Tibial nerve (tissue), 4 donors: ENCODE measurements at places on chromosomes 5 and 9.

DNA sequence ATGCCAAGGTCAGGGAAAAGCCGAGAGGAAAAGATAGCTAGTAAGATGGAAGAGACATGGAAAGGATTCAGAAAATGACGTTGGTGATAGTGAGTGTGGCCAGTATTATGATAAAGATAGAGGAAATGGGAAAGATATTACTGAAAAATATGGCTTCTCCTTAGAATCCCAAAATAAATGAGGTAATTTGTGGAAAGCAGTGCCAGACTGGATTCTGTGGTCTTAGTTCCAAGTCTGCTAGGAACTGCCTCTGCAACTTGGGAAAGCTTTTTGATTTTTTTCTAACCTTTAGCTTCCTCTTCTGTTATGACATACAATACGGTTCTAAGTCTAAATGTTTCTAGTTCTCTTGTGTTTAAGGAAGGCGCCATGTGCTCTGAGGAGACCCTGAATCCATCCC is 54.2 kb downstream of the GRIA1 start:
- DNase-seq = no peak

GRCh38 chr5:55668356-55668755 is 43.8 kb downstream of the SLC38A9 start:
- no peak for DNase-seq

- DNase-seq = no peak
Observed at GRCh38 chr5:16690243-16690852, 73.6 kb upstream of the RETREG1 start.

DNA sequence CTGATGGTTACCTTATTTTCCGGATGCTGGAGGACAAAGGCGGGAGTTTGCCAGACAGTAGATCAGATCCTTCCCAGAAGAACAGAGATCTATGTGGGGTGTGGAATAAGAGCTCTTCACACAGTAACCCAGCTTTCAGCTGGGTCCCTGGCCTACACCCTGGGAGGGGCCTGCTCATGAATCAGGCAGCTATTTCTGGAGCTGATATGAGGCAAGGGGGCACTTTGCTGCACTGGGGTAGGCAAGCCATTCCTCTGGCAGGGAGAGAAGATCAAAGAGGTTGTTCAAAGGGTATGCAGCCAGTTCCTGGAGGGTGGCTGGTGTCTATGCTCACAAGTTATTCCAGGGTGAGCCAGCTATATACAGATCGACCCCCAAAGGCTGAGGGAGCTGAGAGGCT is 48.6 kb downstream of the CYSTM1 start:
- no peak for DNase-seq

DNA sequence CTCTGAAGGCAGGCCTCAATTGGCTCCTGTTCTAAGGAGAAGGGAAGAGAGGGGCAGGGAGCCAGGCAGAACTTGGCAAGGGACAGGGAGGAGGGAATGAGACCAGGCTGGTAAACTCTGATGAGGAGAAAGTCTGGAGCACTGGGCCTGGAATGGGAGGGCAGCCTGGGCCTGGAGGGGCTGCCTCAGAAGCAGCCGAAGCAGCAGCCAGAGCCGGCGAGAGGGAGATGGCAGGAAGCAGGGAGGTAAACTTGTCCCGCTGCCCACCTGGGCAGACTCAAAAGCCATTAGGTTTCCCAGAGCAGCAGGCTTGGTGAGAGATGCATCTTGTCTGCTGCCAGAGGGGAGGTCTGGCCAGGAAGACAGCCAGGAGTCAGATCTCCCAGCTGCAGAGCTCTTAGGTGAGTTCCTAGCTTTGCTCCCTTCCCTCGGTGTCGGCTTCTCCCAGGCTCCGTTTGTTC is 37.0 kb upstream of the CRB2 start:
- no peak for DNase-seq

- DNase-seq = no peak
Observed at GRCh38 chr5:84614906-84615305, 230.2 kb upstream of the EDIL3 start.

DNA sequence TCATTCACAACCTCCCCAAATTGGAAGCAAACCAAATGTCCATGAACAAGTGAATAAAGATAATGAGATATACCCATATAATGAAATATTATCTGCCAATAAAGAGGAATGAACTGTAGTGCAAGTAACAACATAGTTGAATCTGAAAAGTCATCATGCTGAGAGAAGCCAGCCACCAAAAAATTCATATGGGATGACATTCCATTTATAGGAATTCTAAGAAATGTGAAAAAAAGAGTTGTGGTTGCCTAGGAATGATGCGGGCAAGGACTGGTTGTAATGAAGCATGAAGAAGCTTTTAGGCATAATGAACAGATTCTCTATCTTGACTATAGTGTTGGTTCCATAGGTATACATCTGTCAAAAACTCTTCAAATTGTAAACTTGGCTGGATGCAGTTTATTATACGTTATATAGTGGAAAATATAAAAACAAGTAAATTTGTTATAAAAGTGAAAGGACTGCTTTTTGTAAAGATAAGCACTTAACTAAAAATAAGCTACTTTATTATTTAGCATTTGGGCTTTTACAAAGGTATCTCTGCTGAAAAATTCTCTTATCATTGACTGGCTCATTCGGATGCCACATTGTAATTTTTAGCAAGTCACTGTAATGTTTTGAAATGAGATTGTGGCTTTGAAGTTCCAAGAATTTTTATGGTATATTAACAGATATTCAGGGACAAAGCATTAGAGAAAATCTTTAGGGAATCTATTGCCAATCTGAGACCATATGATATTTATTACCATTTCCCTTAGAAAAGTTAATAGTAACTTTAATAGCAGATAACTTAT is 21.2 kb upstream of the TTC23L start:
- DNase-seq = no peak

DNA sequence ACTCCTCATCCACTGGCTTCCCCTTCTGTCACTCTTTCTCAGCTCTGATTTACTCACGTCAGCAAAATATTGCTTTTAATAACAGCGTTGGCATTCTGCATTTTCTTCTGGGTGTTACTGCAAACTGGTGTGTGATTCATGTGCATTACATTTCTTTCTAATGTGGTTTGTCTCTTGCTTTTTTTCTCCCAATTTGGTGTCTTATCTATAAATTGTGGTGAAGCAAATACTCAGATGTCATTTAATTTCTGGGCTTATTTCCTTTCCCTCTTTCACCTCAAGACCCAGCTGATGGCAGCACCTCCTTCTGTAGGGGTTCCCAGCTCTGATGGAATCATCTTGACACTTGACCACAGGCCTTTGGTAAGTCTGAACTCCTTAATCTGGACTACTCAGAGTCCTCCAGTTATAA is 180.7 kb upstream of the ZNF618 start:
- no peak for DNase-seq

DNA sequence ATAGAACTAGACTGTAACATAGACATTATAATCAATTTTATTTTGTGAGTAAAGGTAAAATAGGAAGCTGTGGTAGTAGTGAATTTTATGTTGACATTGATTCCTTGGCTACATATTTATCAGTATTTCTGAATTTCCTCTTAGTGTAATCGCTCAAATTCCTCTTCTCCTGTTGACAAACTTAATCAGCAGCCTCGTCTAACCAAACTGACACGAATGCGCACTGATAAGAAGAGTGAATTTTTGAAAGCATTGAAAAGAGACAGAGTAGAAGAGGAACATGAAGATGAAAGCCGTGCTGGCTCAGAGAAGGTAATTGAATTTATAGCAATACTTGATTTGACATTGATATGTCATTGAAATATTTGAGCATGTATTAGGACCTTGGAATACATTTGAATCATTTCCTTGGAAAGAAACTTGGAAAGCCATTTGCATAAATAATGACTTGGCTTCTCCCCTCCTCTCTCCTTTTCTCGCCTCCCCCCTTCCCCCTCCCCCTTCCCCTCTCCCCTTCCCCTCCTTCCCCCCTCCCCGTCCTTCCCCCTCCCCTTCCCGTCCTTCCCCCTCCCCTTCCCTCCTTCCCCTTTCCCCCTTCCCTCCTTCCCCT is 75.5 kb downstream of the GPBP1 start:
- DNase-seq = no peak

DNA sequence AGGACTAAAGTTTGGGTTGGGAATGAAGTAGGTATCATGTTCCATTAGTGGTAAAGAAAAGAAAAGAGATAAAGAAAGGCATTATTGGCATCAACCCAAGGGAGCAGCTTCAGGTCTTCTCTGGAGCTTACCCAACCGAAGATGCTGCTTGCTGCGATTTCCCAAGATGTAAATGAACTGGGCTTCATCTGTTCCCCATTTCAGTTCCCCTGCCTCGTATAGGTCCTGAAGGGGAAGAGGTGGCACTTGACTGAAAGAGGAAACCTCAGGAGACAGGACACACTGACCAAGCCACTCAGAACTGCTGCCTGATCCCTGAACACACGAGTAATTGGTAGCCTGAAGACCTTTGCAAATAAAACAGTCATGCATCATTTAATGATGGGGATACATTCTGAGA is 24.6 kb downstream of the ANXA6 start:
- no peak for DNase-seq

GRCh38 chr9:119522381-119522780 is 153.1 kb upstream of the BRINP1 start:
- no peak for DNase-seq

GRCh38 chr5:84597904-84598303 is 213.2 kb upstream of the EDIL3 start:
- DNase-seq = no peak

GRCh38 chr5:151258201-151258611 is 5.2 kb downstream of the GM2A start:
- no peak for DNase-seq

DNA sequence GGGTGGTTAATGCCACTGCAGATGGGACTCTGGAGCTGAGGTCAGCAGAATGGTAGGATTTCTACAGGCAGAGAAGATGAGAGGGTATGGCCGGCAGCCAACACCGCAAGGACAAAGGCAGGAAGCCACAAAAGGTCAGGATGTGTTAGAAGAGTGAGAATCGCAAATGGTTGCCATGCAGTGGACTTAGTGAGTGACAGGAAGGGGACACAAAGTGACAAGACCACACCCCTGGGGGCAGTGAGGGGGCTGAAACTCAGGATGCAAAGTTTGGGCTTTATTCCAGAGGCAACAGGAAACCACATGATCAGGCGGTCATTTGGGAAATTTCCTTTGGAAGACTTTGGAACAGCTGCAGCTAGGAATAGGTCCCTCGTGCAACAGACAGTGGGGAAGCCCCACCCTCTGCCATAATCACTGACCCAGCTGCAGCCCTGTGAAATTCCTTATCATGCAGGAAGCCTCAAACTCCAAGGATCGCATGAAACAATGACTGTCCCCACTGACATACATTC is 14.2 kb upstream of the CCDC180 start:
- peak; percentile 19 for DNase-seq

- no peak for DNase-seq
Observed at GRCh38 chr9:105850852-105851500, 156.6 kb downstream of the TMEM38B start.

GRCh38 chr9:31314241-31314640 is 1070.2 kb upstream of the ACO1 start:
- no peak for DNase-seq

DNA sequence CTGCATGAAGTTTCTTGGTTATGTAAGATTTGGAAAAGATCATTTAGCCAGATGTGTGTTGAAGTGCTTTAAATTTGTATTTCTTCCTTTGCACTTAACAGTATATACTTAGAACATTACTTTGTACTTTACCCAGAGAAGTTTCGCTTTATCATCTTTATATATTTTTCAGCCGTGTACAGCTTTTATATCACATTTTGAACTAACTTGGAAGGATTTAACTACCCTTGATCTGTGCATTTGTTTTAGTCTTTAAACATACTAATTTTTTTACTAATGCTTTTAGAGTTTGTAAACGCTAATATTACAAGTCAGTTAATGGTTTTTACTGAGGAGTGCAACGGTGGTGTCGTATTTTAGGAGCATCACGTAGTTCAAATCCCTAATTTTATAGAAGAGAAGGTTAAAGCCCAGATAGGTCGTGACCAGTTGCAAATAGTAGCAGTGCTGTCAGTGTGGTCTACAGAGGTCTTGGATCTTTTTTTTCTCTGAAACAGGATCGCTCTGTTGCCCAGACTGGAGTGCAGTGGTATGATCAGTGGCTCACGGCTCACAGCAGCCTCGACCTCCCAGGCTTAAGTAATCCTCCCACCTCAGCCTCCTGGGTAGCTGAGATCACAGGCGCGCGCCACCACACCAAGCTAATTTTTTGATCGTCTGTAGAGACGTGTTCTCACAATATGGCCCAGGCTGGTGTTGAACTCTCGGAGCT is 2.0 kb downstream of the MATR3 start:
- no peak for DNase-seq

- peak; percentile 66 for DNase-seq
Observed at GRCh38 chr9:134323741-134324358, 2.4 kb upstream of the RXRA start.

GRCh38 chr9:82164159-82164558 is 175.6 kb downstream of the SPATA31D1 start:
- DNase-seq = no peak

DNA sequence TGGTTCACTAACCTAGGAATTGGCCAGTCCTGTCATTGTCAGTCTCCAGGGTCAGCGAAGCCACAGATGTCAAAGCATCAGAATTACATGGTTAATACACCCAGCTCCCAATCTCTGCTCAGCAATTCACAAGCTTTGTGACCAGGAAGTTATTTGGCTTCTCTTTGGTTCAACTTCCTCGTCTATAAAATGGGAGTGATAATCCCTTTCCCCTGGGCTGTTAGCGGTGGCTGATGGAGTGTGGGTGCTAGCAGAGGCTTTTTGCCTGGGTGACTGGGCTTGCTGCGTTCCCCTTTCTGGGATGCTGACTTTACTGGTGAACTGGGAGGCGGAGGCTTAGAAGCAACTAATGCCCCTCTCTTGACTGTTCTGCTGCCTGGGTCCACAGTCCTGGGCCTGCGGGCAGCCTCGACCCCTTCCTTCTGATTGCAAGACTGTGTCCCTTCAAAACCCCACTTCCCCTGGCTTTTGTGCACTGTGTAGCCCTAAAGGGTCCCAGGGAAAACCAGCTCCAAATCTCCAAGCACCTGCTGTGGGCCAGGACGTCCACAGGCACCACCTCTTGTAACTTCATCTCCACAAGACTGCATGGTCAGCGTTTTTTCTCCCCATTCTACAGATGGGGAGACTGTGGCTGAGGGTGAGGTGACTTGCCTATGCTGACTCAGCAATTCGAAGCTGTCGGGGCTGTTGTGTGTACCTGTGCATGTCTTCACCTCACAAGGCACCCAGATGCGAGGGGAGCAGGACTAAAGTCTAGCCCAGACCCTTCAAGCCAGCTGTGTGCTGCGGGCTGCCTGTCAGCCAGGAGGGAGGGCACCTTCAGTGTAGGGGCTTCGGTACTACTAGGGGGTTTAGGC is 45.2 kb upstream of the NEURL1B start:
- no peak for DNase-seq

- DNase-seq = no peak
Observed at GRCh38 chr5:73974871-73975360, 348.9 kb downstream of the ARHGEF28 start.

- no peak for DNase-seq
Observed at GRCh38 chr5:173290477-173291131, 37.6 kb downstream of the STC2 start.

DNA sequence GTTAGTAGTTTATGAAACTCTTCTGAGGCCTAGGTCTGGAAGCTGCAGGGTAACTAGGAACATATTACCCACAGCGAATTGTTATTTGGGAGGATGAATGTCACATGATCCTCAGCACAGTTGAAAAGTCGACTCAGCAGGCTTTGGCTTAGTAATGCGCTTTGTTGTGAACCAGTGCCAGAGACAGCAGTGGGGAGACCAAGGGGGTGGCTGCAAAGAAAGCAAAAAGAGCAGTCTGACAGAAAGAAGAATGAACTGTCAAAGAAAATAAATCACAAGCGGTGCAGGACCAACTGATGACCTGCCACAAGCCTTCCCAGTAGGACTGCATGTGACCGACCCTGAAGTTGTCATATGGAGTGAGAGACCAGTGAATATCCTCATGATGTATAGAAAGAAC is 170.0 kb downstream of the CCDC171 start:
- DNase-seq = no peak
